Prostate gland (tissue), 2 donors: ENCODE measurements at places on chromosomes 12 and 14. TPM values are rescaled to one million over a fixed set of nuclear protein-coding genes. Genes with fewer than 3 reads are reported as not detected.

Gene CCDC38
- 0.34 TPM for total RNA-seq

DNA sequence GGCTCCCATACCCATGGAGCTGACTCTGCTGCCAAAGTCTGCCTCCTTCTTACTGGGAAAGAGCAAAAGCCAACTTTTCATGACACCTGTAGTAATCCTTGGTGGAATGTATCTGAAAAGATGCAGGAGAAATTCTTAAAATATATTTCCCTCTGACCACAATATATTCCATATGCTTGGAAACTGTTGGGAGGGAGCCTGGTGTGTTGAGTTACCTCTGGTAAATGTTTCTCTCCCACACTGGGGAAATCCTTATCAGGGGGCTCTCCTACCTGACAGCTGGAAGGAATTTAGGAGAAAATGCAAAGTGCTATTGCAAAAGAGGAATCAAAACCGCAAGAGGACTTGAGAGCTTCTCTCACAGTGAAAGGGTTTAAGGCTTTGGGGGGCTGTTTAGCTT lies 139.4 kb downstream of the TBX5 start:
- no peak for DNase-seq

GRCh38 chr12:40681148-40681547 lies 11.1 kb upstream of the CNTN1 start:
- no peak for DNase-seq

Gene GPRC5D
- not detected for total RNA-seq

Gene STON2
- 12.7 TPM for total RNA-seq

DNA sequence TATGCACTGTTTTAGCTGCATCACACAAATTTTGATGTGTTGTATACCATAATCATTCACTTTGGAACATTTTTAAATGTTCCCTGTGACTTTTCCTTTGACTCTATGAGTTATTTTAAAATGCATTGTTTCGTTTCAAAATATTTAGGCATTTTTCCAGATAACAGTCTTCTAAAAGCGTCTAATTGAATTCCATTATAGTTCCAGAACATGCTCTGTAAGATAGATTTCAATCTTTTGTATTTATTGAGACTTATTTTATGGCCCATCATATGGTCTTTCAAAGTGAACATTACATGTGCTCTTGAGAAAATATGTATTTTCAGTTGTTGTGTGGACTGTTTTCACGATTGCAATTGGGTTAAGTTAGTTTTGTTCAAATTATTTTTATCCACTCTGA lies 98.7 kb upstream of the ARHGAP5 start:
- DNase-seq = no peak

GRCh38 chr12:113766879-113767878 lies 198.9 kb downstream of the RBM19 start:
- no peak for DNase-seq

GRCh38 chr14:33587791-33588190 lies 363.1 kb downstream of the EGLN3 start:
- DNase-seq = no peak

- DNase-seq = no peak
These were observed 412.1 kb upstream of the DCN start for GRCh38 chr12:91594715-91595114.

Gene LRRC43
- 1.2 TPM for total RNA-seq

Gene MYO1H
- total RNA-seq = not detected

DNA sequence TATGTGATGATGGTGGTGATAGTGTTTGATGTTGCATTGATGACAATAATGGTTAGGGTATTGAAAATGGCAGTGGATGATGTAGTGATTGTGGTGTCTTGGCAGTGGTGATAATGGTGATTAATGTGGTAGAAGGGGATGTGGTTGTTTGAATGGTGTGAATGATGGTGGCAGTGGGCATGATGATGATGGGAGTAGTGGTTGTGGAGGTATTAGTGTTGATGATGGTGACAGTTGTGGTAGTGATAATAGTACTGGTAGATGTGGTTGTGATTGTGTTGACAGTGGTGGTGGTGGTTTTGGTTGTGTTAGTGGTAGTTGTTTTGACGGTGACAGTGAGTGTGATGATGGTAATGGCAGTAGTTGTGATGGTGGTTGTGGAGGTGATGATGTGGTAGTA lies 1049.0 kb downstream of the VRK1 start:
- no peak for DNase-seq

- DNase-seq = no peak
These were observed 101.5 kb downstream of the KIF26A start for GRCh38 chr14:104239861-104240301.

DNA sequence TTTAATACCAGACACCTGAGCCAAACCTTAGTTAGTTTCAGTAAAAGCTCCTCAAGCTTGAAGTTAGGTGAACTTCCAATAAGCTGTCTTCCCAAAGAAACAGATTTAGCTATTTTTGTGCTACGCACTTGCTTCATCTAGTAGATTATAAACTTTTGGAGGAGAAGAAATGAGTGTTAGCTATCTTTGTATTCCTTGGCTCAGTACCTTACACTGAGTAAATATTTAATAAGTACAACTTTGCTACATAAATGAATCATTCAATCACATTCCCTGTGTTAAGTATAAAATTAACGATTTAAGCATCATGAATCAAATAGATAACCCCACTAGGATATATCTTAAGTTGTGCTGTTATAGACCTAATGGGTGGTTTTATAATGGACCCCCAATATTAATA lies 307.0 kb downstream of the PCNX1 start:
- no peak for DNase-seq

GRCh38 chr14:56235388-56235787 lies 117.2 kb downstream of the PELI2 start:
- DNase-seq = no peak

DNA sequence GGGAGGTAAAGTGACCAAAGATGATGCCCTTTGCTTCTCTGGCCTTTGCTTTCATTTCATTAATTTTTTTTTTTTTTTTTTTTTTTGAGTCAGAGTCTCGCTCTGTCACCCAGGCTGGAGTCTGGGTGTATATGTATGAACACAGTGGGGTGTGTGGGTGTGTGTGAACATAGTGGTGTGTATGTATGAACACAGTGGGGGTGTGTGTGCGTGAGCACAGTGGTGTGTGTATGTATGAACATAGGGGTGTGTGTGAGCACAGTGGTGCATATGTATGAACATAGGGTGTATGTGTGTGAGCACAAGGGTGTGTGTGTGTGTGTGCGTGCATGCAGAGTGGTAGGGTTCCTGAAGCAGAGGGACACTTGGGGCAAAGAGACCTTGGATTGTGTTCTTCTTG lies 9.6 kb downstream of the KLC1 start:
- no peak for DNase-seq

DNA sequence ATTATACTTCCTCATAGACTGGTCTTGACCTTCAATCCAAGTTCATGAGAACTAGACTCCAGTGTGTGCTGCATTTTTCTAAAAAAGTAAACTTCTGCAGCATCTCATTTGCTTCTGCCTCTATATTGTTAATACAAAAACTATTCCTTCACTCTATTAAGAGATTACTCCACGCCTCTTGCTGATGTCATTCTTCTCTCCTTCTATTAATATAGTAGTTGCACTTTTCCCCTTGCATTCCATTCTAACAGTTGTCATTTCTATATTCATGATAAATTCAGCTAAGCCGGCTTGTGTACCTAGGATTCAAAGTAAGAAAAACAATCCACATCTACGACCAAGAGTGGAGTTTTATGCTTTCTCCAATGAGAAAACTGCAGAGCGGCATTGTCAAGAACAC lies 480.4 kb upstream of the NOVA1 start:
- DNase-seq = no peak

Gene GZMH
- total RNA-seq = 0.55 TPM

DNA sequence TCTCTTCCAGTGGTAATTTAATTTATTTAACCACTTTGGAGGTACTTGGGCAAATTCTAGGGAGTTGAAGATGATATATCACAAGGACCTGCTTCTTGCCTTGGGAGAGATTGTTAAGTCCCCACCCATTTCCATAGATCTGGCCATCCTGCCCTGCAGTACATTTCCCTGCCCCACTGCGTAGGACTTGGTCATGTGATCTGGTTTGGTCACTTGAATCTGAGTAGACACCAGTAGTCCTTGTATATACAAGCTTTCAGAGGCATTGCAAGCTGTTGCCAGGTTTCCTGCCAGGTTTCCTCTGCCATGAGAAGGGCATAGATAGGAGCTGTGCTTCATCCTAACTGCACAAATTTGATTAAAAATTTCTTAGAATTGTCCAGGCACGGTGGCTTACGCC lies 200.0 kb downstream of the ADAMTS20 start:
- DNase-seq = no peak

- no peak for DNase-seq
These were observed 140.5 kb downstream of the FOXN3 start for GRCh38 chr14:89276424-89276975.

- no peak for DNase-seq
These were observed 84.2 kb upstream of the BMP4 start for GRCh38 chr14:54040846-54041245.

GRCh38 chr12:100499416-100499815 lies 25.8 kb downstream of the NR1H4 start:
- DNase-seq = no peak

DNA sequence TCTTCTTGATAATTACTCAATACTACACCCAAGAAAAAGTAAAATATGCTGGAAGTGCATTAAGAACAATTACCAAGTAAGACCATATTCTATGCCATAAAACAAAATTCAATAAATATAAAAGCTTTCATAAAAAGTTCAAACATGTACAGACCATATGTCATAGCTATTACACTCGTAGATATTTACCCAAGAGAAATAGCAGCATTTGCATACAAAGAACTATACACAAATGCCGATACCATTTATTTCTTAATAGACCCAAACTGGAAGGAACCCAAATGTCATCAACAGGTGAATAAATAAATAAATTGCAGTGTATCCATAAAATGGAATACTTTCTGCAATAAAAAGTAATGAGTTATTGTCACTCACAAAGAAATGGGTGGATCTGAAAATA lies 78.3 kb upstream of the SLC16A7 start:
- no peak for DNase-seq

GRCh38 chr14:79581912-79582576 lies 629.3 kb downstream of the DIO2 start:
- no peak for DNase-seq

- no peak for DNase-seq
These were observed 16.1 kb upstream of the KRT8 start for GRCh38 chr12:52920937-52921336.

GRCh38 chr14:103091041-103091882 lies 3.3 kb upstream of the EXOC3L4 start:
- DNase-seq = peak; percentile 42

GRCh38 chr14:104827177-104828055 lies 26.5 kb downstream of the ZBTB42 start:
- peak; percentile 17 for DNase-seq

Gene BDKRB2
- 1.2 TPM for total RNA-seq

Gene SSPN
- total RNA-seq = 29.5 TPM

GRCh38 chr12:42735861-42736361 lies 146.4 kb upstream of the PRICKLE1 start:
- DNase-seq = peak; percentile 25

GRCh38 chr14:54642801-54643695 lies 76.1 kb downstream of the SAMD4A start:
- no peak for DNase-seq

DNA sequence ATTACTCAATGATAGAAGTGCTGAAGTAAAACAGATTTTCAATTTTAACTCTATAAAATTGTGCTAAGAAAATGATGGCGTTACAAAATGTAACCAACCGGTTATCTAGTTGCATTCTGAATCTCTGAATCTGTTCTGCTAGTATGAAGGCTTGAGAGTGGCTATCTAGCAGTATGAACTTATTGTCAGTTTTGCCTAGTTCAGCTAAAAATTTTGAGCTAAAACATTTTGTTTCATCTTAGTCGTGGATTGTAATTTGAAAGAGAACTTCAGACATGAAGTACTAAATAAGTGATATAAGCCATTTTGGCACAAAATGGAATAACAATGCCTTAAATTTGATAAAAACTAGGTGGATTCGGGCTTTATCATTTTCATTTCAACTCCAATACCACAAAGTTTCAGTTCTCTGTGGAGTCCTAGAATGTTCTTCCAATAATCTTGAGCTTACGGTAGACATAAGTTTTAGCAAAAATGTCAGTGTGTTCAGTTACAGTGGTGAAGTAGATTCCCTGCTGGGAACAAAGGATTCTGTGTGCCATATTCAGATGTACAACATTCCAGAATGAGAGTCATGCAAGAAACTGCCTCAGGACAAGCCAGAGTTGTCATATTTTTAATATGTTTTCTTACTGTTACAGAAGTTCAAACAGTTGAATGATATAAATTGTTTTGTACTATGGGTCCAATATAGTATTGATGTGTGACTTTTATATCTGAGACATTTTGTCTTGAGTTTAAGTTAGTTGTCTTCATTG lies 28.1 kb downstream of the ATP6V1D start:
- no peak for DNase-seq

GRCh38 chr12:56839915-56840325 lies 76.8 kb downstream of the HSD17B6 start:
- peak; percentile 24 for DNase-seq

Gene HAL
- total RNA-seq = not detected

Gene IL31
- total RNA-seq = not detected

Gene KLRF1
- total RNA-seq = not detected

- no peak for DNase-seq
These were observed 242.3 kb downstream of the CCER1 start for GRCh38 chr12:90712671-90713070.

Gene MYF5
- 4.1 TPM for total RNA-seq

DNA sequence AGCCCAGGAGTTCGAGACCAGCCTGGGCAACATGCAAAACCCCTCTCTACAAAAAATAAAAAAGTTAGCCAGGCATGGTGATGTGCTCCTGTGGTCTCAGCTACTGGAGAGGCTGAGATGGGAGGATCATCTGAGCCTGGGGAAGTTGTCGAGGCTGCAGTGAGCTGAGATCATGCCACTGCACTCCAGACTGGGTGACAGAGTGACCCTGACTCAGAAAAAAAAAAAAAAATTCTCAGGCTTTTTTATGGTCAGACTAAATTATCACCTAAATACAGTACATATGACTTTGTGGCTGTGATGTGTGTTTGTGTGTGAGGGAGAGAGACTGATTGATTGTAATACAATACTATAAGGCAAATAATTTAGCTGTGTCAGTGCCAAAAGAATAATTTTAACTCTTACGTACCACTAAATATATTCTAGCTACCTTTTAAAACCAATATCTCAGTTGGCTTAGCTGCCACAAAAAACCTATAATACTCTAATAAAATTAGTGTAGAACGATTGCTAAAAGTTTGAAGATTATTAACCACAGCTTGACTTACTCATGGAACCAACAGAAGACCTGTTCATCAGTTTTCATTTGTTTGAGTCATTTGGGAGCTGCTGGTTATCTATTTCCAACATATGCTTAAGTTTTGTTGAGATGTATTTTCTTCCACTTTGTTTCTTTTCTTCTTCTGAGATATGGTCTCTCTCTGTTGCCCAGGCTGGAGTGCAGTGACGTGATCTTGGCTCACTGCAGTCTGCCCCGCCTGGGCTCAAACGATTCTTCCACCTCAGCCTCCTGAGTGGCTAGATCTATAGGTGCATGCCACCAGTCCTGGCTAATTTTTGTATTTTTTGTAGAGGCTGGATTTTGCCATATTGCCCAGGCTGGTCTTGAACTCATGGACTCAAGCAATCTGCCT lies 58.0 kb downstream of the DIP2B start:
- DNase-seq = no peak

- no peak for DNase-seq
These were observed 40.8 kb upstream of the OR4E1 start for GRCh38 chr14:21714318-21714929.
